ENCODE measurements at places on chromosomes 7 and 10.

GRCh38 chr10:21694631-21695030, 160.6 kb downstream of the MLLT10 start:
- no peak for DNase-seq

- no peak for DNase-seq
Measured at GRCh38 chr10:80491251-80492102, 37.4 kb downstream of the TSPAN14 start.

DNA sequence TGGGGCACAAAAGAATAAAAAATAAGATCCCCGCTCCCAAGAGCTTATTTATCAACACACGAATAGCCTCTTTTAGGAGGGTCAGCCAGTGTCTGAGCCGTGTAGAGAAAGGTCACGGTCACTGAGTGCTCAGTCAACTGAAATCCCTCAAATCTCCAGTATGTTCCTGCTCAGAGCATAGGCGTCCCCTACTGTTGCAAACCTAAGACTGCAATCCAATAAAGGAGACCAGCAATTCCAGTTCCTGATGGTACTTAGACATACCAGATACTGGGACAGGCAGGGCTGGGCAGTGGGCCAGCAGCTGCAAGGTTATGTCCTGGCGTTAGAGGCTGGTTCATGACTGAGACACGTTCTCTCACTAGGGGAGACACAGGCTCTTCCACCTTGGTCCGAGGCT, 93.6 kb downstream of the CACNB2 start:
- DNase-seq = no peak

- DNase-seq = no peak
Measured at GRCh38 chr10:103602028-103602851, 108.7 kb downstream of the NEURL1 start.

- no peak for DNase-seq
Measured at GRCh38 chr7:45938626-45939302, 17.7 kb upstream of the IGFBP3 start.

GRCh38 chr7:51456-52068, 140.8 kb upstream of the FAM20C start:
- DNase-seq = no peak

- DNase-seq = no peak
Measured at GRCh38 chr7:90955641-90956207, 308.5 kb upstream of the FZD1 start.

- DNase-seq = no peak
Measured at GRCh38 chr10:127009366-127009765, 104.1 kb downstream of the DOCK1 start.

- peak; percentile 31 for DNase-seq
Measured at GRCh38 chr7:123749537-123749857, 694 bp upstream of the WASL start.

DNA sequence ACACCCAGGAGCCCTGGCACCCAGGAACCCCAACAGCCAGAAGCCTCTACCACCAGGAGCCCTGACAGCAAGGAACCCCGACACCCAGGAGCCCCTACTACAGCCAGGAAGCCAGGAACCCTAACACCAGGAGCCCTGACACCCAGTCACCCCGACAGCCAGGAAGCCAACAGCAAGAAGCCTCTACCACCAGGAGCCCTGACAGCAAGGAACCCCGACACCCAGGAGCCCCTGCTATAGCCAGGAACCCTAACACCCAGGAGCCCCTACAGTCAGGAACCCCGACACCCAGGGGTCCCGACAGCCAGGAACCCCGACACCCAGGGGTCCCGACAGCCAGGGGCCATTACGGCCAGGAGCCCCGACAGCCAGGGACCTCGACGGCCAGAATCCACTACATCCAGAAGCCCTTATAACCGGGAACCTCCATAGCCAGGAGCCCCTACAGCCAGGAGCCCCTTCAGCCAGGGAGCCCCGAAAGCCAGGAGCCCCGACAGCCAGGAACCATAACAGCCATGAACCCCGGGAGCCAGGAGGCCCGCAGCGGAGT, 440 bp upstream of the GLRX3 start:
- no peak for DNase-seq
